Renal cortical epithelial cell (primary cell): ENCODE measurements at places on chromosomes 7 and 10. TPM values are rescaled to one million over a fixed set of nuclear protein-coding genes. Genes with fewer than 3 reads are reported as not detected.

- peak; percentile 16 for DNase-seq
Observed at GRCh38 chr7:11005202-11005601, 31.5 kb downstream of the PHF14 start.

DNA sequence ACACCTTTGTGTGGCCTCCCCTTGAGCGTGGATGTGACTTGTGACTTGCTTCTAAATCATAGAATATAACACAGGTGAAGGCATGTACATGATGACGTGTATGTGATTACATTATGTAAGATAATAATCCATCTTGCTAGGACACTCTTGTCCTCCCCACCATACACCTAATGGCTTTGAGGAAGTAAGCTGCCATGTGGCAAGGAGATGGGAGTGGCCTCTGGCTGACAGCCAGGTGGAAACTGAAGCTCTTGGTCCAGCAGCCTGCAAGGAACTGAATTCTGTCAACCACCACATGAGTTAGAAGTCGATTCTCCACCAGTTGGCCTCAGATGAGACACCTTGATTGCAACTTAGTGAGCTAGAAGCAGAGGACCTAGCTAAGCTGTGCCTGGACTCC lies 67.4 kb upstream of the ELN start:
- DNase-seq: peak; percentile 18

DNA sequence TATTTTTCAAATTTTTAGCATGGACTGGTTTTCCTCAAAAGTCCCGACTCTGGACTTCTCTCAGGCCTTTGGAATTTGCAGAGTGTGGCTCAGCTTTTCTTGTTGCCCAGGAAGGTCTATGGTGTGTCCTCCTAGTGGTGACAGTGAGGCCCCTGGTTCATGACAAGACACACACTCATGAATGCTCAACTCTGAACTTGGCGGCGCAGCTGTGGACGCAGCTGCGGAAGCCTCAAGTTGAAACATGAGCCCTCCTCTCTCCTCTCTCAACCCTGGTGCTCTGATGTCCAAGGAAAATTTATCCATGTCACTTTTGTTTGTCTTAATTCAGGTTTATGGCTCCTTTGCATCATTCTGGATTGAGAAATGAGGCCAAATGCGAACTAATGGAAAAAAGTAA lies 183.9 kb downstream of the HECW1 start:
- DNase-seq: no peak

DNA sequence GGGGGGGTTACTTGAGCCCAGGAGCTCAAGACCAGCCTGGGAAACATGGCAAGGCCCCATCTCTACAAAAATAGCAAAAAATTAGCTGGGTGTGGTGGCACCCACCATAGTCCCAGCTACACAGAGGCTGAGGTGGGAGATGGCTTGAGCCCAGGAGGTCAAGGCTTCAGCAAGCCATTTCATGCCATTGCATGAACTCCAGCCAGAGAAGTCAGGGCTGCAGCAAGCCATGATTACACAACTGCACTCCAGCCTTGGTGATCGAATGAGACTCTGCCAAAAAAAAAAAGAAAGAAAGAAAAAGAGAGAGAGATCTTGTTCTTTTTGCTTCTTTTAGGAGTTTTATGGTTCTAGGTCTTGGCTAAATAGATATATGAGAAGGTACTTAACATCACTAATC lies 200.2 kb upstream of the PHYHIPL start:
- DNase-seq: no peak

GRCh38 chr10:123704812-123705211 lies 38.7 kb downstream of the GPR26 start:
- no peak for DNase-seq

SPRN gene
- total RNA-seq: 0.17 and 0.35 TPM in 2 replicates
